Nucleus accumbens (tissue), 56 donors: ENCODE measurements at places on chromosomes 7 and 10.

GRCh38 chr10:45155784-45156183 is 155.1 kb downstream of the ZNF22 start:
- DNase-seq: no peak

GRCh38 chr10:88281592-88282347 is 301.3 kb downstream of the RNLS start:
- no peak for DNase-seq

GRCh38 chr7:74657692-74658177 is at the start of gene GTF2I:
Gene GTF2I, plus strand, starts transcription at chr7:74657718. Its CDS starts 31,411 bp downstream, at chr7:74689129.
- DNase-seq: no peak

GRCh38 chr10:93711891-93712290 is 9.5 kb upstream of the FRA10AC1 start:
- DNase-seq: no peak

GRCh38 chr10:122128357-122128756 is 139.4 kb downstream of the TACC2 start:
- no peak for DNase-seq
